Kidney (tissue), 22 donors: ENCODE measurements at places on chromosomes 1 and 21. TPM values are rescaled to one million over a fixed set of nuclear protein-coding genes. Genes with fewer than 3 reads are reported as not detected.

DNA sequence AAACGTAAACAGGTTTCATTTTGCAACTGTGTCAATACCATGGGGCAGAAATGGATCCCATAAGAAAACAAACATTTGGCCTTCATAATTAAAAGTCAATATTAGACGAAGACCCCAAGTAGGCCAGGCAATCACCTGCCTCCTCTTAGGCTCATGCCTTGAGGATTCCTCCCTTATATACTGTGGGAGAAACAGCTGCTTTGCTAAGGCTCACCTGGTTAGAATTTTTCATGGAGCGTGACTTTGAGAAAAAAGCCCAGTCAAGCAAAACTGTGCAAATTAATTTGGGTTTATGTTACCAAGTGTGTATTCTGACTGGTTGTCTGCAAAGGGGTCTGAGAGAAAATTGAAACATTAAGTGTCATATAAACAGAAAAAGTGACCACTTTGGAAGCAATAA is 605.3 kb upstream of the USP24 start:
- no peak for DNase-seq

DNA sequence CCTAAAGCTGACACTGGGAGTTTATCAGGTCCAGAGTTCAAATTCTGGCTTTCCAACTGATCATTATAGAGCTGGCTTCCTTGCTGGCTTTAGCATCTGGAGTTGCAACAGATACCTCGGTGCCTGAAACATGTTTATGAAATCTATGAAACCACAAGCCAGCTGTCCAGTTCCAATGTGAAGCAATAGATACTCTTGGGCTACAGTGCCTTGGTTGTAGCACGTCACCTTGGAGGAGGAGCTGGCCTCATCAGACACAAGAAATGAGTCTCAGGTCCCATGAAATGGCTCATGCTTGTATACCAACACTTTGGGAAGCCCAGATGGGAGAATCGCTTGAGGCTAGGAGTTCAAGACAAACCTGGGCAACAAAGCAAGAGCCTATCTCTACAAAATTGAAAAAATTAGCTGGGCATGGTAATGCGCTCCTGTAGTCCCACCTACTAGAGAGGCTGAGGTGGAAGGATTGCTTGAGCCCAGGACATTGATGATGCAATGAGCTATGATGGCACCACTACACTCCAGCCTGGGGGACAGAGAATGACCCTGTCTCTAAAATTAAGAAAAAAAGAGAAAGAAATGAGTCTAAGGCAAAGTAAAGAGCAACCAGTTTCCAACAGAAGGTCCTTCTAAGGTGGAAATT is 132.5 kb upstream of the ZNF648 start:
- DNase-seq, result no peak

GRCh38 chr1:58981392-58981791 is 197.5 kb upstream of the JUN start:
- no peak for DNase-seq

GRCh38 chr1:206856674-206857464 is 8.6 kb upstream of the IL20 start:
- DNase-seq, result no peak

CD84 gene
- 0.30 TPM for polyA plus RNA-seq
